ENCODE measurements at places on chromosomes 12 and 14. TPM values are rescaled to one million over a fixed set of nuclear protein-coding genes. Genes with fewer than 3 reads are reported as not detected.

Gene ACADS
- total RNA-seq: 12.6 TPM

Gene SAMD15
- 1.2 TPM for total RNA-seq

Gene RERG
- not detected for total RNA-seq

Gene GPR68
- 7.2 TPM for total RNA-seq

Gene RFLNA
- total RNA-seq: not detected
